Effector CD8-positive, alpha-beta T cell (primary cell): ENCODE measurements at places on chromosomes 7 and 10.
A peak's percentile ranks its signal among the peaks of the same experiment; 100 is the strongest.

DNA sequence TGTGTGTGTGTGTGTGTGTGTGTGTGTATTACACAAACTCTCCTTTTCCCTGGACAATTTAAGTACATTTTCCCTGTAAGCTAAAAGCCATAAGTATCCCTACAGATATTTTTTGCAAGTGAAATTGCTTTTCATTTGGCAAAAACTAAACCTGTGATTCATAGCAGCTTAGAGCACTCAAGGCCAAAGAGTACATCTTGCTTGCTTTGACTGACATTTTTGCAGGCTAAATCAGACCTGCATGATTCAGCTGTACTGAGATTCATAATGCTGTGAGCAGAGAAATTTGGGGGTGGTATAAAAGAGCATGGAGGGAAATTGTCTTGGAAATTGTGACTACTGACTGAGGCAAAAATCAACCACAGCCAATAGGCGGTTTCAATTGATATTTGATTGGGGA lies 500.4 kb downstream of the GFRA1 start:
- DNase-seq: no peak

DNA sequence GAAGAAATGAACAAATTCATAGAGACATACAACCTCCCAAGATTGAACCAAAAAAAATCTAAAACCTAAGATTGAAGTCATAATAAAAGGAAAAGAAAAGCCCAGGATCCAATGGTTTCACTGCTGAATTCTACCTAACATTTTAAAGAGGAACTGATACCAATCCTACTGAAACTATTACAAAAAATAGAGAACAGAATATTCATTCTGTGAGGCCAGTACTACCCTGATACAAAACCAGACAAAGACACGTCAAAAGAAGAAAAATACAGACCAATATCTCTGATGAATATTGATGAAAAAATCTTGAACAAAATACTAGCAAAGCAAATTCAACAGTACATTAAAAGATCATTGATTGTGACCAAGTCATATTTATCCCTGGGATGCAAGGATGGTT lies 128.5 kb upstream of the STEAP1 start:
- DNase-seq: no peak

- no peak for DNase-seq
Measured at GRCh38 chr7:33904681-33905388, 504 bp upstream of the BMPER start.

DNA sequence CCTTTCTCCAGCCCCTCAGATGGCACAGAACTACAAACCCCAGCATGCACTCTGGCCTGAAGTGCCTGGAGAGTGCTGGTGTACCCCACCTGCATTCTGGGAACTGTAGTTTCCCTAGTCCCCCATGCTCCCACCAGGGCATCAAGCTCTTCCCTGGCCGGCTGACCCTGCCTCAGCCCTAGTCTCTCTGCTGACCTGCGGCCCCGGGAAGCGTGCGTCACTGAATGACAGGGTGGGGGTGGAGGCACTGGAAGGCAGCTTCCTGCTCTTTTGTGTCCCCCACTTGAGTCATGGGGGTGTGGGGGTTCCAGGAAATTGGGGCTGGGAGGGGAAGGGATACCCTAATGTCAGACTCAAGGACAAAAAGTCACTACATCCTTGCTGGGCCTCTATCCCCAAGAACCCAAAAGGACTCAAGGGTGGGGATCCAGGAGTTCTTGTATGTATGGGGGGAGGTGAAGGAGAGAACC lies 2.1 kb downstream of the NOS3 start:
- DNase-seq: no peak

DNA sequence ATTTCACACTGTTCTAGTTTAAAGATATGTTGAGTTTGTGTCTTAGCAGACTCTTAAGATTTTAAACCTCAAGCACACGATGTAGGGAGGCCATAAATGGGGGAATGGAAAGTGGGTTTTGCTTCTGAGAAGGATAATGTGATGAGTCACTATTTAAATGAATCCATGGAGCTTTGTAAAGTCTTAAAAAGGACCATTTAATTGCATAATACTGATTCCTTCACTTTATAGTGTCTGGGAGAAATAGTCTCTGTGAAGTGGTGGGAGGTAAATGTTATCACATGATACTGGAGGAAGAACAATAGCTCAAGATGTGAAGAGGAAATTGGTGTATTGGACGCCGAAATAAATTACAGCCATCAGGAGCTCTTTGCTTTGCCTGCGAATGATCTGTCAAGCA lies 84.0 kb upstream of the MYO3A start:
- DNase-seq: no peak

GRCh38 chr7:29749701-29750321 lies 56.5 kb upstream of the WIPF3 start:
- DNase-seq: no peak

DNA sequence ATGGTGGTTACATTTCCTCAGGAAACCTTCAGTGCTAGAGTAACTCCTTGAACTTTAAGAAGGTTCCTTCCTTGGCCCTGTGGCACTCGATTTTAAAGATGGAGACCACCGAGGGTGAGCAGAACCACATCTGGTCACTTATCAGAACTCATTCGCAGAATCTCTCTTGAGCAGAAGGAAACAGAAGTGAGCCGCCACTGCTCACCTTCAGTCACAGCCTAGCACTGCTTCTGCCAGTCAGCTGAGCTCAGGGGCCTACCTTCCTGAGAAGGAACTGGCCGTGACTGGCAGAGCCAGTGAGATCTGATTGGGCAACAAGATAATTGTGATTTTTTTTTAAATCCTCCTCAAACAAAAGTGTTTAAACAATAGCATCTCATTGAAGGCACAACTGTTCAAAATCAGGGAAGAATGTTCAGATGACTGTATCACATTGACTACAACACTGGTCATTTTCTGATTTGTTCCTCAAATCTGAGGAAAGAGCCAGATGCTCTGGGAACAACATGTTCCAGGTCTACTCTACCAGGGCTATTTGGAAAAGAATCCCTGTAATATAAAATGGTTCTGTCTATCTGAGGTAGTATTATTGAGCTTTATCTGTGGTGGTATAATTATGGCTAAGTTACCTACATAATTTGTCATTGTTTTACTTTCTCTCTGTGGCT lies 2.7 kb upstream of the SYPL1 start:
- DNase-seq: no peak

DNA sequence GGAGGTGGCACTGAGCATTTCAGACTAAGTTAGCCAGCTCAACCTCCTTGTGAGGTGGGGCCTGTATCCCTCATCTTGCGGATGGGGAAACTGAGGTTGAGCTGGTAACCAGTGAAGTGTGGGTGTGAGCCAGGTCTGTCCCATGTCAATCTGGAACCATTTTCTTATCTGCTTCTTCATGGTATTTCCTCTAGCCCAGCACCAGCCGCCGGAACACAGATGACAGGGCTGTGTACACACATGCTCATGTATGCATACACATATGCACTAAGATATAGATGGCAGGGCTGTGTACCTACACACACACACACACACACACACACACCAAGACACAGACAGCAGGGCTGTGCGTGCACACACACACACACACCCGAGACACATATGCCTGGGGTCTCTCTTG lies 18.5 kb downstream of the RAMP3 start:
- DNase-seq: no peak

GRCh38 chr7:149489391-149490024 lies 8.1 kb downstream of the ZNF746 start:
- no peak for DNase-seq

- DNase-seq: no peak
Measured at GRCh38 chr7:146725520-146725919, 608.9 kb downstream of the CNTNAP2 start.

DNA sequence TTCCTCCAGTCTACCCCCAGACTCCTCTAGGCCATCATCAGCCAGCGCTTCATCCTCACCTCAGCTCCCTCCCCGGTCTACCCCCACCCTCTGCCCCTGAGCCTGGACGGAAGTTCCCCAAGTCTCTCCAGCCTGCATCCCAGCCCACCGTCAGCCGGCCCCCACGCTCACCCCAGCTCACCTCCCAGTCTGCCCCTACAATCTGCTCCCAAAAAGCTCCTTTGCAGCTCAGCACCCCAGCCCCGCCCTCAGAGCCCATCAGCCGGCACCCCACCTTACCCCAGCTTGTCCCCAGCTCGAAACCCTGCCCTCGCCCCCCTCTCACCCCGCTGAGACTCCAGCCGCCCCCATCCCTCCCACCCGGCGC lies 322 bp upstream of the RAMP3 start:
- DNase-seq: no peak

GRCh38 chr10:11397077-11397965 lies 214.1 kb downstream of the USP6NL start:
- no peak for DNase-seq

- no peak for DNase-seq
Measured at GRCh38 chr10:18290651-18291313, 150.6 kb downstream of the CACNB2 start.

DNA sequence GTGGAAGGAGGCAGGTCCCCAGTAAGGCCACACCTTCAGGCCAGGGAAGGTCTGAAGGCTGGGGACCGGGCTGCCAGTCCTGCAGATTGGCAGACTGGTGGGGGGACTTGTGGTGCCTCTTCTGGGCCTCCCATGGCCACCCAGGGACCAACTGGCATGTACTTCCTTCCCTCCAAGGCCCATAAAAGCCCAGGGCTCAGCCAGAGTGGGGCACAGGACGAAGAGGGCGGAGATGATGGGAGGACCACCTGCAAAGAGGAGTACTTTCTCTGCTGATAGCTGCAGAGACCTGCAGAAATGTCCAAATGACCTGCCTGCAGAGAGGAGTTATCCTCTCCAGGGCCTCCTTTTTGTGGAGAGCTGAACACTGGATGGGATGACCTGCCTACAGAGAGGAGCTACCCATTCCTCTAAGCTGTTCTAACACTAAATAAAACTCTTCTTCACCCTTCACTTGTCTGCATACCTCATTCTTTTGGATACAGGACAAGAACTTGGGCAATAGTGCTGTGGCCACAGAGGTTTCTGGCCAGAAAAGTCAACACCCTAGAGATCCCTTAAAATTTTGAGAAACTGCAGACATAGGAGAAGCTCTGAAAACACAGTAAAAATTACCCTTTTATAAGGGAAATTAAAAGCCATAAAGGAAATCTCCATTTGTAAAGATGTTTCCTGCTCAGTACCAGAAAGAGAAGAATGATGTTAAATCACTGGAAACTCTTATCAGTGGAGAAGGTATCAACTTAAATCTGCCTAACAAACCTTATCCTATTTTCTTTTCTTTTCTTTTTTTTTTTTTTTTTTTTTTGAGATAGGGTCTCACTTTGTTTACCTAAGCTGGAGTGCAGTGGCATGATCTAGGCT lies 20.7 kb upstream of the PRF1 start:
- no peak for DNase-seq

- DNase-seq: no peak
Measured at GRCh38 chr7:29063236-29063635, 83.1 kb downstream of the CPVL start.

- DNase-seq: no peak
Measured at GRCh38 chr7:820341-820740, 11.9 kb upstream of the SUN1 start.

DNA sequence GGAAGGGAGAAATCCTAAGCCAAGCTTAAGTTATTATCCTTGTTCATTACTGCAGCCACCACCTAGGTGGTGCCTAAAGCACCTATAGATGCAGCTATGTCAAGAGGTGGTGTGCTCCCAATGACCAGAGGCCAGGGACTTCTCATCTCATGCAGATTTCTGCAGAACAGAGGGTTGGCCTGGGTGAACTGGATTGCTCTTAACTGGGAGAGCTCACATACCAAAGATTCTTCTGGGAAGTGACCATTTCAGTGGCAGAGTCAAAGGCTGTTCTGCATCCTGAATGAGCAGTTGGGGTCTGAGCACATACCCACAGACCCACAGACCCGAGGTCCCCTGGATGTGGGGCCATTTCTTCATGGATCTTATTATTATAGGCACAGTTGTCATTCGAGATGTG lies 2.1 kb upstream of the CRHR2 start:
- no peak for DNase-seq

DNA sequence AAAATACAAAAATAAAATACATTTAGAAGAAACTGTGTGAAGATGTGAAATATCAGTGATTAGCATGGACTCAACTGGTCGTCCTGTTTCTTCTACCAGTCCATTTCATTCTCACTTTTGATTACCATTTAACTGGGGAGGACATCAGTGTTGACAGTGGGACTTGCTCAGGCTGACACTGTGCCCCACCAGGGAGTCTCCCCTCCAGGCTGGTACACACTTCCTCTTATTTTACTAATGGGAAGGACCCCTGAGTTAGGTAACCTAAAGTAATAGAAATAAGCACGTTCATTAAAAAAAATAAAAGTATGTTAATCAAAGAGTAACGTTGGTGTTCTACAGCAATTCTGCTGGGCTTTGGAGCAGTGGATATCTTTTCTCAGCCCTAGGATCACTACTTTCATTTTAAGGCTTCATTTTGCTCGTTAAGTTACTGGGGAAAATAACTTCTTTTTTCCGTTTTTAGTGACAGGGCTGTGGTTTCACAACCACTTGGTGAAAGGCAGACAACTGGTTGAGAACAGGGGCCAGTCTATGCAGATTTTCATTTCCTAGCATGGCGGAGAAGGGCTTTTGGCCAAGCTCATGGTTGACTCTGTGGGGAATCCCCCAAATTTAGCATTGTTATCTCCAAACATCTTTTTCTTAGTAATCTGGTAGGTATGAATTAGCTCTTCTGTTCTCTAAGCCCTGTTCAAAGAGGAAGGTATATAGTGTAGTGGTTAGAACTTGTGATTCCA lies 2.1 kb downstream of the SNX10 start:
- peak; percentile 3 for DNase-seq

GRCh38 chr7:77727527-77727926 lies 31.3 kb downstream of the RSBN1L start:
- DNase-seq: no peak

GRCh38 chr7:28705350-28705749 lies 252.8 kb downstream of the TRIL start:
- DNase-seq: no peak

DNA sequence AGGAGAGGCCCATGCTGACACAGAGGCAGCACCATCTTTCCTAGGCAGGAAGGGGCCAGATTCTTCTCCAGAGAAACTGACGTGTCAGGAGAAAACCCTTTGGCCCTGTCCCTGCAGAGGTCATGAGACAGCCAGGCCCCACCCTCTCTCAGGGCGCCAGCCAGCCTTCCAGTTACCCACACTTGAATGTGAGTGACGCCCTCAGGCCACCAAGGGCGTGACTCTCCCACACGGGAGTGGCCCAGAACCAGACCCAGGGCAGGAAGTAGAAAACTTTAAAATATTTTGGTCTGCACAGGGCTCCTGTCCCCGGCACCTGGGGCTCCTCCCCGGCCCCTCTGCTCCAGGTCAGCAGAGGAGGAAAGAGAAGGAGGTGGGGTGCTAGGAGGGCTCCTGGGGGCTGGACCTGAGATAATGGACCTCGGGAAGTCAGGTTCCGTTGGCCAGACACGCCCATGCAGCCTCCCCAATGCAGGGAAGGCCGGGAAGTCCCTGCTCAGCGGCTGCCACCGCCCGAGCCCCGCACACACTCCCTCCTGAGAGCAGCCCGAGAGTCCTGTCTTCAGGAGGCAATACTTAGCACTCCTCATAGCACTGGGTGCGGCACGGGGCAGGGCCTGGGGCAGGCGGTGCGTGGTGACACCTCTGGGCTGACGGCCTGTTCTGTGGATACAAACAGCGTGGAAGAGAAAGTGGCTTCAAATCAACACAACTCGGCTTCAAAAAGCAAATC lies 67.0 kb upstream of the CFAP46 start:
- no peak for DNase-seq
